ENCODE measurements at places on chromosomes 12 and 14.

- DNase-seq: no peak
Observed at GRCh38 chr12:89185889-89186288, 166.4 kb downstream of the DUSP6 start.

DNA sequence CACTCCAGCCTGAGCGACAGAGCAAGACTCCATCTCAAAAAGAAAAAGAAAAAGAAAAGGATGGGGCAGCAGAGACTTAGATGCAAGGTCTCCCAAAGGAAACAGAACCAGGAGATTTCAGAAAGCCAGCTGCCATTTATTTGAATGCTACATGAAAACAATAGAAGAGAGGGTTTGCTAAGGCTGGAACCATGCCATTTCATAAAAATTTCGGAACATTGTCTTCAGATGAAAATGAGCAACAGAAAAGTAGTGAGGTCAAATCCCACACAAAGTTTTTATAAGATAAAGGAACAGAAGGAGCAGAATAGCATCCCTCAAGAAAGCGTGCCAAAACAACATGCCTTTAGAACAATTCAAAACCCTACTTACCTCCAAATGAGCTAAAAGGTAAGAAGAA lies 175.3 kb downstream of the ETV6 start:
- no peak for DNase-seq

DNA sequence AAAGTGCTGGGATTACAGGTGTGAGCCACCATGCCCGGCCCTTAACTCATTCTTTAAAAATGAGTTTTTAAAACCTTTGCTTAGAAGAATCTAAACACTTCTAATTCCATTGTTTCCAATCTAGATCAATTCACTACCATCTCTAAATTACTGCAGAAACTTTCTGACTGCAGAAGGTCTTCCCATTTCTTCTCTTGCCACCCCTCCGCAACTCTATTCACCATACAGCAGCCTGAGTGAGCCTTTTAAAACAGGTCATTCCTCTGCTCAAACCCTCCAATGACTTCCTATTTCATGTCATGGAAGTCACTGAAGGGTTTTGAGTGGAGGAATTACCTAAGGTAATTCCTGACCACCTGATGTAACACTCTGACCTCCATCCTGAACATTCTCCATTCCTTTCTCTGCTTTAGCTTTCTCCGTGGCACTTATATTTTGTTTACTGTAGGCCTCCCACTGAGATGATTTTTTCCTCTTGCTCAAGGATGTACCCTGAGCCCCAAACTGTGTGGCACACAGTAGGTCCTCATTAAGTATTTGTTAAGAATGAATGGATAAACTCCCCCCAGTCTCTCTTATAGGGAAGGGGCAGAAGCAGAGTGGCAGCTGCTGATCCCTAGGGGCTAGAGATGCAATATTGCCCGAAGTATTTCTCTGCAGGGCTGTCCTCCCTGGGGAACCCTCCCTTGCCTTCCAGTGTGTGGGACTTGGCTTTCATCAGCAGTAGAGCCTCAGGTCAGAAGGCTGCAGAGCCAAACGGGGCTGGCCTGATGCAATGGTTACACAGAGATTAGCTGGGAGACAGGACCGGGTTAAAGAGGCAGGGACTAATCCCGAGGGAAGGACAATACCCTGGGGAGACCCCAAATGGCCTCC lies 1.2 kb downstream of the DDIT3 start:
- DNase-seq: no peak

- no peak for DNase-seq
Observed at GRCh38 chr14:51981218-51981854, 8.0 kb upstream of the RTRAF start.

DNA sequence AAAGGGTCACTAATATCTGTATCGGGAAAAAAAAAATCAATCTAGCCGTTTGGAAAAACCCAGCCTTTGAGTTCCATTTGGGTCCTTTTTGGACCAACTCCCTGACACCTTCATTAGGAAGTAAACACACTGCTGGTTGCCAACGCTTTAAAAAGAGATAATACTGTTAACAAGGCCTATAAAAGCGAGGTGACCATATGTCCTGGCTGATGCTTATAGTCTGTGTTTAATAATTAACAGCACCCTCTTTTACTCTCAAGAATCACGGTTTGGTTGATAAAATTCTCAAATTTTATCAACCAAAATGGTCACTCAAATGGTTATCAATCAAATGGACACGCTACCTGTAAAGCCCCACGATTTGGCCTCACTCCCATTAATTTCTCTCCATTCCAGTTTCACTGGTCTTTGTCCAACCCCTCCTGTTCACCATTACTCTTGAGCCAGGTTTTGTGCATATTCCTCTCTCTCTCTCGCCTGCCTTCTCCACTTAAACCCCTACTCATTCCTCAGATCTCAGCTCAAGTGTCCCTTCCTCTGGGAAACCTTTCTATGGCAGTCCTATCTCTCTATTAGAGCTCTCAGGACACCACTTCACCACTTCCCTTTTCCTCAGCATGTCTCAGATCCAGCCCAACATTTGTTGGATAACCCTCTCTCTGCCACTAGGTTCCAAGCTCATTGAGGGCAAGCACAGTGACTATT lies 9.5 kb downstream of the BTG1 start:
- DNase-seq: no peak

- no peak for DNase-seq
Observed at GRCh38 chr12:39931231-39931630, 174.7 kb downstream of the SLC2A13 start.

DNA sequence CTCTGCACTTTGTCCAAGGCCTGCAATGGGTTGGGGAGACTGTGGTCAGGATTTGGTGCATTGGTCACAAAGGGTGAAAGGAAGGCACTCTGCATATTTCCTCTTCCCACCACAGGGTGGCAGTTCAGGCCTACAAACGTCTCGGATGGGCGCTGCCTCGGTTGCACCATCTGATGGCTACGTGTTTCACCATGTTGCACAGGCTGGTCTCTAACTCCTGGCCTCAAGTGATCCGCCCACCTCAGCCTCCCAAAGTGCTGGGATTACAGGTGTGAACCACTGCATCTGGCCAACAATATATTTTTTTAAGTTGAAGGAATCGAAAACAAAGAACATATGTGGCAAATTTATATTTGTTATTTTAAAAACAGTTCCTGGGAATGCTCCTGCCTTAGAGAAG lies 35.1 kb downstream of the TMBIM6 start:
- DNase-seq: no peak

DNA sequence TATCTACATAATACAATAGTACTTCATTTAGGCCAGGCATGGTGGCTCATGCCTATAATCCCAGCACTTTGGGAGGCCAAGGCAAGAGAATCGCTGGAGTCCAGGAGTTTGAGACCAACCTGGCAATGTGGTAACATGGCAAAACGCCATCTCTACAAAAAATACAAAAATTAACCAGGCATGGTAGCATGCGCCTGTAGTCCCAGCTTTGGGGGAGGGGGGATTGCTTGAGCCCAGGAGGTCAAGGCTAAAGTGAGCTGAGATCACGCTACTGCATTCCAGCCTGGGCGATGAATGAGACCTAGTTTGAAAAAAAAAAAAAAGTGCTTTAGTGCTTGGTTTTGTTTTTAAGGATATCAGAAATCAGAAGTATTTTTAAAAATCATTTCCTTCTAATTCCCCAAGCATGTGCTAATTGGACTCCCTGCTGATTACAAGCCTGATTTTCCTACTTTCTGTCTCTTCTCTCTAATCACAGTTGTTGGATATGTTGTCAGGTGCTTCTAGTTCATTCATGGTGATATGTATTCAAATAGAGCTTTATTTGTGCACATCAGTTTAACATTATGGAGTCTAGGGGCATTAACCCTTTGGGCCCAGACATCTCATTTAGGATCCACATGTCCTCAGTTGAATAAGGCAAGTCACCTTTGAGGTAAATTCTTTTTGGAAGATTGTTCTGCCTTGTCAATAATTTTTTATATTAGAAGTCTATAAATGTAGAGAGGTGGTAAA lies 7.0 kb upstream of the KRAS start:
- DNase-seq: no peak

DNA sequence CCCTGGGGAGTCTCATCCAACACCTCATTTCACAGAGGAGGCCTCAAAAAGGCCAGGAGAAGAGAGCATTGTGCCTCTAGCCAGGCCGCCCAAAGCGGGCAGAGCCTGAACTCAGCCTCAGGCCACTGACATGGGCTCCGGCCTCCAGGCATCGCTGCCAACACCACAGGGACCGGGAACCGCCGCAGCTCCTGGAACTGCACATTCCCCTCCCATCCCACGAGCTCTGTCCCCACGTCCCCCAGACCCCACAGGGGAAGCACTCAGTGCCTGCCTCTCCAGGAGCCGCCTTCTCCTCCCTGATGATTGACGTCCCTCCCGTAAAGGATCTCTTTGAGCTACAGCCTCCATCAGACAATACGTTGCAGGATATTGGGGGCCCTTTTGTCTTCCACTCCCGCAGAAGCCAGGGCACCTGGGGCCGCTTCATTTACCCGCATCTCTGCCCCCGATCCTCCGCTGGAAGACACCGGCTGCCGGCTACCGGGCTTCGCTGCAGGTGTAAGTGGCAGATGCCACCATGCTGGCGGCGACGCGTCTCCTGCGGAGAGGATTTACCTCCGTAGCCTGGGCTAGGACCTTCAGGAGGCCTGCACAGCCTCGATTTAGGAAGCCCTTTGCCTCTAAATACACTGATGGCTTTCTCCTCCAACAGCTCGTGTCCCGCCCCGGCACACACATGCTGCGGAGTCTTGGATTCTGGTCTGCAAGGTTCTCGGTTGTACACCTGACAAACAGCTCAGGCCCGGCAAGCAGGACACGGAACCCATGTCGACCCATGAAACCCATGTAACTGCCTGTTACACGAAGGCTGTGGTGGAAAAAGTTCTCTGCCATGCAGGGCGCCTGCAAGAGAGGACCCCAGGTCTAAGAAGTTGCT lies 104.8 kb downstream of the RIMBP2 start:
- no peak for DNase-seq

- DNase-seq: no peak
Observed at GRCh38 chr12:53452159-53453077, 516 bp downstream of the PCBP2 start.

GRCh38 chr12:18054925-18055619 lies 34.9 kb downstream of the RERGL start:
- no peak for DNase-seq

DNA sequence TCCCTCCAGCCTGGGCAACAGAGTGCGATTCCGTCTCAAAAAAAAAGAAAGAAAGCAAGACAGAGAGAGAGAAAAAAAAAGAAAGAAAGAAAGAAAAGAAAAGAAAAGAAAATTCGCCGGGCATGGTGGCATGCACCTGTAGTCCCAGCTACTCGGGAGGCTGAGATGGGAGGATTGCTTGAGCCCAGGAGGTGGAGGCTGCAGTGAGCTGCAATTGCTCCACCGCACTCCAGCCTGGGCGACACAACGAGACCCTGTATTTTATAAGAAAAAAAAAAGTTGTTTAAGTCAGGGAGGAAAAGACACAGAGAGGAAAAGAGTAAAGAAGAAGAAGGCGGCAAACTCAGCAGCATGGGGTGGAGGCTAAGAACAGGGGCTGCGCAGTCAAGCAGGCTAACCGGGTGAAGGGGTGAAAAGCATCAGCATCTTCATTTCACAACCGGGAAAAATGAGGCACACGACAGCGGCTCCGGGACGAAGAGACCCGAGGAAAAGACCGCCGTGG lies 557 bp upstream of the FICD start:
- DNase-seq: no peak

GRCh38 chr12:96053476-96054243 lies 18.3 kb upstream of the LTA4H start:
- DNase-seq: no peak

GRCh38 chr12:49824895-49825294 lies 3.3 kb downstream of the NCKAP5L start:
- no peak for DNase-seq

DNA sequence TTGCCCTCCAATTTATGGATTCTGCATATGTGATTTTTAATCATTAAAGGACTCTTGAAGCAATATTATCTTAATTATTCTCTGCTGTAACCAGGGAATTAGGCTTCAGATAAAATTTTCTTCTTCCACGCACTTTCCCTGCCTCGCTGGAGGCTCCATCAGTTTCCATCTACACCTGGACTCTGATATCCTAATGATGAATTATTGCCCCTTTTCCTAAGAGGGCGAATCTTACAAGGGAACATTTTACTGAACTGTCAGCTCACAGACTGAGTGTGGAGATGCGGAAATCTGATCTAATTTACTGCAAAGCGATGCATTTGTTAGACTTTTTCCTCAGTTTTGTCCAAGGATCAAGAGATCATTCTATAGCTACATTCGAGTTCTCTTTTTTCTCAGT lies 43.0 kb downstream of the LMO3 start:
- no peak for DNase-seq

DNA sequence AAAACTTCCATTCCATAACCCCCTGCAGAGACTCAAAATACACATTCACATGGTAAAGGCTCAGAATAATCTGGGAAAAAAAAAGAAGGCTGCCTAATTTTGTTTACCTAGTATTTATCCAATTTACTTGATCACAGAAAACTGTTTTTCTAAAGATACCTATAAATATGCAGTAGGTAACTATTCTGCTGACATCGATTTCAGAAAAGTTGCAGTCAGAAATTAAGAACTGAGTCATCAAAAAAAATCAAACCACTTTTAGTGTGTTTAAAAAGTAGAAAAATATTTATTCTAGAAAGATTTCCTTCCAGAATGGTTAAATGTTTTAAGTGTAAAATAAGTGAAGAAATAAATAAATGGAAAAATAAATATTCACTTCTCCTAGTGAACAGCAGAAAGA lies 254.5 kb upstream of the CAND1 start:
- no peak for DNase-seq

DNA sequence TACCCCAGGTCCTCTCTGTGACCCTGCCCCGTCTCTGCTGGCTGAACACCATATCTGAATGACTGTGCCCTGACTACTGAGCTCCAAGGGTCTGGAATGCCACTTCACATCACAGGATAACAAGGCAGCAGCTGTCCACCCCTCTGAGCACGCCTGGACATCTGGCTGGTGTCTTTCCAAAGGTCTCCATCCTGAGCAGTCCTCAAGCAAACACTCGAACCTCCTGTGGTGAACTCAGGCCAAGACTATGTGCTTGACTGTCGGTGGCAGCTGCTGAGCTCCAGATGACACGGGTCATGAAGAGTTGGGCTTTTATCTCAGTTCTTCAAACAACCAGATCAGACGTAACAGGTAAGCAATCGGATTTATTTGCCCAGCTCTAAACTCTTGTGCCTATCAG lies 117.2 kb upstream of the BCL2L14 start:
- peak; percentile 49 for DNase-seq

- no peak for DNase-seq
Observed at GRCh38 chr12:49924628-49925246, 21.0 kb upstream of the FAIM2 start.

DNA sequence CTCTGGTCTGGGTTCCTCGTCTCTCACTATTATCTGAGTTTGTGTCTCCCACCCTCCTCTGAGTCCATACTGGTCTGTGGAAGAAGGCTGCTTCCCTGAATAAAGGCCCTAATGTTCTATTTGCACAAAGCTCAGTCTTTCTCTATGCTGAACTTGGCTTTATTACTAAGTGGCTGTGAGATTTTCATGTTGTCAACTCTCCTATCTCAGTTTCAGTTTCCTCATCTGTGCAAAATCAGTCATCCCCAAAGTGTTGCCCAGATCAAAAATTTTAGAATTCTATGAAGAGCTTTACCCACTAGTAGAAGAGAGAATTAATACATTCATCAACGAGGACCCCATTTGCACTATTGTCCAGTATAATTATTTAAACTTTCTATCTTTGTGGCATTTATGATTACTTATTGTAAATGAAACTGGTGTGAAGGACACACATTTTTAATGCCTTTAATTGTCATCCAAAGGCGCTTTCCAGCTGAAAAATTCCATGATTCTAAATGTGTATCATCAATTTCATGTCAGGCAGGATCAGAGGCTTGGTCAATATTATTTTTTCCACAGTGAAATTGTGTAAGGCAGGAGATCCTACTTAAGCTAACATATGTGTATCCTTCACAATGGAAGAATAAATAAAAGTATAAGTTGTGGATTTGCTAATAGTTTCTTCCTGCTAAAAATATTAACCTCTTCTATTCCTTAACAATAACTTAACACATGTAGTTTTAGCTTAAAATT lies 79.1 kb upstream of the EEA1 start:
- DNase-seq: no peak
